ENCODE measurements at places on chromosomes 3 and 15.

DNA sequence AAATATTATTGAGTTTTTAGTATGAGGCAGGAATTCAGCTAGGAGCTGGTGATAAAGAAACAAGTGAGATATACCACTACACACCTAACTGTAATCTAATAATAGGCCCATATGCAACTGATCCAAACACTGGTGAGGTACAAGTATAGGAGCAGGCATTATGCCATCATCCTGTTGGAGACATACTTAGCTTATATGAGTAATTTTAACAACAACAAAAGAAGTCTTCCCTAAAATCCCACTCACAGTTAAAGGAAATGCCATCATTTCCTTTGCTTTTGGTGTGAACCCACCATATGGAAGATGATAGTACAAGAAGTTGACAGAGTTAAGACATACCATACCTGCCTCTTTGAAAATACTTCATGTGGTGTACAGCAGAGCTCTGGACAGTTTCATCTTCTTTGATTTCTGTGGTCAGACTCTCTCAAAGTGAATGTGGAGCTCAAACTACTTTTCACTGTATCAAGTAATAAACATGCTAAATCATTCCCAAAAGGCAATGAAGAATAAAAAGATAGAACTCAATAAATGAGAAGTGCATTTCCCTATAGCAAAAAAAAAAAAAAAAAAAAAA lies 85.5 kb downstream of the CD200R1L start:
- DNase-seq: no peak

DNA sequence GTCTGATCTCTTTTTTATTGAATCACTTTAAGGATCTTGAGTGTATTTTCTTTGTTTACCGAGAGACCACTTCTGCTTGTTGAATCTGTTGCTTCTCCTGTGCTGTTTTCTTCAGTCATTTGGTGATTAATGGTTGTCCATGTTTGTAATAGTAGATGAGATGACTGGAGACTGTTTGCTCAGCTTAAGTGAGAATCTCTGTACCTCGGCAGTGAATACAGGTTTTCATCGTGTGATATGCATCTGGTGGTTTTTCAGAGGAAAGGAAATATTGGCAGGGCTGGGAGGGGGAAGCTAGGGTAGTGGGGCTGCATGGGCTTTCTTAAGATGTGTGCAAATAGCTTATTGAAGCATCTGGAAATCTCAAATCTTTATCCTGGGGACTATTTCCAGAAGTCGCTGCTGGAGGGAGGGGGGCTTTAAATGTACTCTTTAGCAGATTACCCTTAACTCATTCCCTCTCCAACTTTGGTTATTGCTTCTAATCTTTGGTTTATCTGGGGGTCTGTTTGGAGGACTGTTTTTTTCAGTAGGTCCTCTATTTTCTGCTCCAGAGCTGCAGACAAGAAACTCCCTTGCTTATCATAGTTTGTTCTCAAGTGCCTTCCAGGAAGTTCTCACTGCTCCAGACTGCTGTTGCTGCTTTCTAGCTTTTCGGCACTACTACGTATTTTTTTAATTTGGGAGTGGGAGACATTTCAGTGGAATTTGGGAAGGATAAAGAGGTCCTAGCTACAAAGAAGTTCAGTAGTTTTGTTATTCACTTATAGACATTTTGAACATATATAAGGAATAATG lies 19.4 kb downstream of the CMTM8 start:
- no peak for DNase-seq

DNA sequence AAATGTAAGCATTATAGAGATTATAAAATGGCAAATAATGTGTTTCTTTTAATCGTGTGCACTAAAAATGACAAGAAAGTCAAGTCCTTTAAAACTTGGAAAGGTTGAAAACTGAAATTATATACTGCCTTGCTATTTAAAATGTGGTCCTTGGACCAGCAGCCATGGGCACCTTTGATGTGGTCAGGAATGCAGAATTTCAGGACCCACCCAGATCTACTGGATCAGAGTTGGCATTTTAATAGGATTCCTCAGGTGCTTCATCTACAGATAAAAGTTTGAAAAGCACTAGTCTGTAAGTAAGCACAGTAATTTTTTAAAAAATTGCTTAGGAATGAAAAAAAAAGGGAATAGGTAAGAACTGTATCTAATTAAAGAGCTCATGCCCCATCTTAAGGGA lies 55.8 kb downstream of the ADAMTS9 start:
- DNase-seq: no peak

DNA sequence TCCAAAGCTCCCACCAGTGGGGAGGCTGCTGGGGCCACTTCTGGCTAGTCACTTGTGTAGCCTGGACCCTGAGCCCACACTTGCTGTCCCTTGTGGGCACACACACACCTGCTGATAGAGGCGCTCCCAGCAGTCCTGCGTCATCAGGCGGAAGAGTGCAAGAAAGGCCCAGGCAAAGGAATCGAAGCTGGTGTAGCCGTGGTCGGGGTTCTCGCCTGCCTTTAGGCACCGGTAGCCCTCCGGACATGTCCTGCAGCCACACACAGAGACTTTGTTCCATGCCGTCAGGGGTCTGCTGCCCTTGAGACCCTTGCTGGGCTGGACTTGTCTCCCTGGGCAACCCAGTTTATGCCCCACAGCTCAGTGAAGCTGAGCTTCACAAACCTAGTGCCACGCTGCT lies 42.9 kb downstream of the SCN5A start:
- DNase-seq: no peak

GRCh38 chr3:193569119-193569518 lies 14.4 kb upstream of the ATP13A4 start:
- no peak for DNase-seq

- DNase-seq: no peak
Measured at GRCh38 chr3:181805703-181806102, 94.0 kb downstream of the SOX2 start.

DNA sequence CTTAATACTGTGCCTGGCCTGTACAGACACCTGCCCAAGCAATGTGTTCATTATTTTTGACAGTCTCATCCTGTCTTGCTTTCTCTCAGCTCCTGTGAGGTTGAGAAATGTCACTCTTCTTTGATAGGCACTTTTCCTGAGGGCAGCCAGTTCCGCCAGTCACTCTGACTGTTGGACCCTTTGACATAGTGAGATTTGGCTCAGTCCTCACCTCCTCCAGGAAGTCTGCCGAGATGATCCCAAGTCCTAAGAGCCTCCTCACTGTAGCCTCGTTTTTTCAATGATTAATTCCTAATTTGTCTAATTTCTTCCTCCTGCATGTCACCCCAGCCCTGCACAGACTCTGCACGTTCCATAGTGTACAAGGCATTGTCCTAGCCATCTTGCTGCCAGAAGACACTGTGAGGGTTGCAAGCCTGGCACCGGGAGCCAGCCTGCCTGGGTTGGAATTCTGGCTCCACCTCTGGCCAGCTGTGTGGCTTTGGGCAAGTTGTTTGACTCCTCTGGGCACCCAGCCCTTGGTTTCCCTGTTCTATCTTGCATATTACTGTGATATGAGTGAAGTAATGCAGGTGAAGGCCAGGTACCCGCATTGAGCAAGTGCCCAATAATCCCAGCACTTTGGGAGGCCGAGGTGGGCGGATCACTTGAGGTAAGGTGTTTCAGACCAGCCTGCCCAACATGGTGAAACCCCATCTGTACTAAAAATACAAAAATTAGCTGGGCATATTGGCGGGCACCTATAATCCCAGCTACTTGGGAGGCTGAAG lies 24.3 kb downstream of the RPLP1 start:
- no peak for DNase-seq

DNA sequence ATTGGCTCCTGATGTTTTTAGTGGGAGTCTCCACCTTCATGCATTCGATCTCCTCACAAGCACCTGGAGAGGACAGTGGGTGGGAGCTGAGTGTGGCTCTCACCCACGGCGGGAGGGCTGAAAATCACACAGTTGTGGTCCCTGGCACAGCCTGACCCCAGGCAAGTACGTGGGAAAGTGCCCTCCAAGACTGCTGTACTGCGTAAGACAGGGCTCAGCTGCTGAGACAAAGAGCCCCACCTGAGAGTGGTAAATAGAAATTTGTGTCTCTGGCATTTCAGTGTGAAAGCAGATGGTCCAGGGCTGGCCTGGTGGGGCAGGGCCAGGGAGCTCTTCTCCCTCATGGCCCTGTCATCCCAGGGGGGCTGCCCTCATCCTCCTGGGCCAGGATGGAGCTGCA lies 77.4 kb upstream of the IQSEC1 start:
- DNase-seq: no peak

DNA sequence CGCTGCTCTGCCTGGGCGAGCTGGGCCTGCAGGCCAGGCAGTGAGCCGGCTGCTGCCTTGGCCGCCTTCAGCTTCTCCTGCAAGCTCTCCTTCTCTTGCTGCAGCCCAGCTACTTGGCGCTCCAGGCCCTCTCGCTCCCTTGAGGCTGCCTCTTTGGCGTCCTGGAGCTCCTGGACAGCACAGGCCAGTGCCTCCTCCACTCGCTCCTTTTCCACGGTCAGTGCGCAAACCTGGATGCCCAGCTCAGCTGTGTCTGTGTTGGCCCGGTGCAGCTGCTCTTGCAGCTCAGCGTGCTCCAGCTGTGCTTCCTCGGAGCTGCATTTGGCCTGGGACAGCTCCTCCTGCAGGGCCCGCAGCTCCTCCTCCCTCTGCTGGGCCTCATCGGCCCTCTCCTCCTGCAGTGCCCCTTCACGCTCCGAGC lies 23.1 kb downstream of the CXCR6 start:
- no peak for DNase-seq

- no peak for DNase-seq
Measured at GRCh38 chr3:158717576-158717975, 14.7 kb downstream of the RARRES1 start.
